CD8-positive, alpha-beta T cell (primary cell): ENCODE measurements at places on chromosomes 7 and 10.

GRCh38 chr10:109467551-109467950 is 455.8 kb downstream of the XPNPEP1 start:
- no peak for DNase-seq

- no peak for DNase-seq
Observed at GRCh38 chr10:122864194-122864592, 15.2 kb downstream of the FAM24B start.

GRCh38 chr10:76727038-76727437 is 910.6 kb downstream of the KCNMA1 start:
- no peak for DNase-seq

- no peak for DNase-seq
Observed at GRCh38 chr7:135966341-135967043, 10.7 kb downstream of the MTPN start.

- no peak for DNase-seq
Observed at GRCh38 chr7:105304040-105304895, 84.5 kb downstream of the SRPK2 start.

DNA sequence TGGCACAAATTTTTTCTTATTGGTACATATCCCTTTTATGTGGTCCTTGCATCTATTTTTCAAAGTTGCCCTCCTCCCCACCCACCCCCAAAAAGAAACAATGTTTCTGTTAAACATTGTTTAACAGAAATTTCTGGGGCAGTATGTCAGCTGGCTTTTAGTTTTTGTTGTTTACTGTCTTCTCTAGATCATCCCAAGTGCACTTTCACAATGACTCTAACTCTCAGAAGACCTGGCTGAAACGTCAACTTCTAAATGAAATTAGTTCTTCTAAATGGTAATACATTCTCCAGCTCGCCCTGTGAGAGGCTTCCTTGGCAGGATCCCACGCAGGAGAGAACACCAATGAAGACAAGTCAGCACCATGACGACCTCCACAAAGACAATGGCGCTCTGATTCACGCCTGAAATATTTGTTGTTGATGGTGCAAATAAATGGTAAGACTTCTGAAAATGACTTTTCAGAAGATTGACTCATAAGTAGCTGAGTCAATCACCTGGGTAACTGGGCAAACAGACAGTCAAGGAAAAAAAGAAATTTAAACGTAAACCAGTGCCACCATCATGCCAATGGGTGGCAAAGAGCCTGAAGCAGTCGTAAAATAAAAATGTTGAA is 293.7 kb downstream of the FZD1 start:
- no peak for DNase-seq

DNA sequence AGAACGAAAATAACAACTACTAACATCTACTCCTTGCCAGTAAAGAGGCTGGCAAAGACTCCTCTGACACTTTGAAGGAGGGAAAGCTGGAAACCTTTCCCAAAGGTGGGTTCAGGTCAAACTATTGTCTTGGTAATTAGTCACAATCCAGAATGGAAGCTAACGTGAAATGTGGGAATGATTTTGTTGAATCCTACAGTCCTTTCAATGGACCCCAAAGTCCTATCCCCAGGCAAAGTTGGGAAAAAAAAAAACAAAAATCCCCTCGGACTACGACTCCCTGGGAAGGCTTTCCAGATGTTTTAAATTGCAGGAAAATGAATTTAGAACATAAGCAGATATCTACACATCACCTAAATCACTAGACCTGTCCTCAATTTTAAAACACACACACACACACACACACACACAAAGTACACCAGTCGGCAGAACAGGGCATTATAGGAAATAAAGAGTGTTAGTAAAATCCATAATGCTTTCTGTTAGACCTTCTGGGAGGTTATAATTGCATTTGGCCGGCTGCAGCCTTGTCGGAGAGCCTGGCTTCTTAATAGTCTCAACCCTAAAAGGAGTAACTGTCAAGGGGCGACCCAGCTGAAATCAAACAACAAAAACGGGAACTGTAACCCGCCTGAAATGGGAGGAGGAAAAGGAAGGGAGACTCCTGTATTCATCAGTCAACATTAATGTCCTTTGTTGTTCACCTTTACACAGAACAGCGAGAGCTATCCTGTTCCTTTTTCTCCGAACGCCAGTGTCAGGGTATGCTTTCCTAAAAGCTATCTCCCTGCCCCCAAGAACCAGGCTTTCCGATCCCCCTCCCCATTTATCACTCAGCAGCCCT is 1.5 kb downstream of the DOCK4 start:
- peak; percentile 33 for DNase-seq

- no peak for DNase-seq
Observed at GRCh38 chr7:86629-87028, 105.7 kb upstream of the FAM20C start.

- no peak for DNase-seq
Observed at GRCh38 chr7:8818406-8818805, 385.0 kb downstream of the NXPH1 start.

DNA sequence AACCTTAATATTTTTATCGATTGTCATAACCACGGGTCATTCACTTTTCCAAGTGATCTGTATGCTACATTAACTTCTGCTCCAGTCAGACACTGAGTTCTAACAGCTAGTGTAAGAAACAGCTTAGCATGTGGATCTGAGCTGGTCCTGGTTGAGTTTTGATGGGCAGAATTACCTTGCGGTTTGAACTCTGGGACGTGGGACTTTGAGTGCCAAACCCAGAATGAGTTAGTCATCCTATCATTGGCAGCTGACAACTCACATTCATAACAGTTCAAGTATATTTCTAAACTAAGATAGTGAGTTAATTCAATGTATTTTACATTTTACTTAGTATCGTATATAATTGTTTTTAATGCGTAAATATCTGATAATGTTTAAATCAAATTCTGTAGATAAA is 43.2 kb downstream of the C7orf33 start:
- no peak for DNase-seq

- no peak for DNase-seq
Observed at GRCh38 chr10:132786884-132787494, 1.0 kb upstream of the NKX6-2 start.

DNA sequence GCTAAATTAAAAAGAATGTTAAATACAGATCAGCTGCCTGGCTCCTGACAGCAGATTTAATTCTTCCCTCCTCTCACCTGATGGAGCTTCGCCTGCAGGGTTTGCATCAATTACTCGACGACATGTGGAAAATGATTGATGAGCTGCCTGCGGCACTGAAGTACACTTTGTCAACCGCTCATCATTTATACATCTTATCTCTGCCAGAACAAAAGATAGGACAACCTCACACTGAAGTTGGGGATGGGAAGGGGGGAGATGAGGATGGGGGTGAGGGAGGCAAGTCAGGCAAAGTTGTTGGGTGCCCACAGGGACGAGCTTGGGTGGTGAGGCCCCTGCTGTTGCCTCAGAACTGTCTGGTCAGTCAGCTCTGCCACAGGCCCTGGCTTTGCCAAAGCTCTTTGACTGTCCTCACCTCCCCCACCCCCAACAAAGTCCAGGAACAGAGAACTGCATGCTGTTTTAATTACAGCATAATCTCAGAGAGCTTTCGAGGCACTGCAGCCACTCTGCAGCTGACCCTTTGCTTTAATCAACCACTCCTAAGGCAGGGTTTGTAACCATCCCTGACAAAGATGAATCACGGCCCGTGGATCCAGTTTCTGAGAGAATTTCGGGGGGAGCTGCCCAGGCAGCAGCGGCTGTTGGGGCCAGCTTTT is 702.3 kb downstream of the LRMDA start:
- DNase-seq, result no peak

DNA sequence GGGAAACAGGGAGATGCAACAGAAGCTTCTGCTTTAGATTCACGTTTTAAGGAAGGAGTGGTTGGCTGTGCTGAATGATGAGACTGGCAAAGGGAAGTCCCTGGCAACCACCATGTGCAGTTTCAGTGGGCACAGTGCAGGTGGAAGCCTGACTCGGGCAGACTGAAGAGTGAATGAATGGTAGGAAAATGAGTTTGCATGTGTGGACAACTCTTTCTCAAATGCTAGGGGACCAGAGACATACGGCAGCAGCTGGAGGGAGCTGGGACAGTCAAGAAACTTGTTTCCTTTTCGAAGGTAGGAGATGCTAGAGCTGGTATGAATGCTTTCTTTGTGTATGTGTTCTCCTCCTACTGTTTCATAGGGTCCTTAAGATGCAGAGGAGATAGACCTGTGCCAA is 29.0 kb downstream of the PODXL start:
- DNase-seq, result no peak

GRCh38 chr10:70564901-70565351 is 37.6 kb downstream of the PRF1 start:
- no peak for DNase-seq

DNA sequence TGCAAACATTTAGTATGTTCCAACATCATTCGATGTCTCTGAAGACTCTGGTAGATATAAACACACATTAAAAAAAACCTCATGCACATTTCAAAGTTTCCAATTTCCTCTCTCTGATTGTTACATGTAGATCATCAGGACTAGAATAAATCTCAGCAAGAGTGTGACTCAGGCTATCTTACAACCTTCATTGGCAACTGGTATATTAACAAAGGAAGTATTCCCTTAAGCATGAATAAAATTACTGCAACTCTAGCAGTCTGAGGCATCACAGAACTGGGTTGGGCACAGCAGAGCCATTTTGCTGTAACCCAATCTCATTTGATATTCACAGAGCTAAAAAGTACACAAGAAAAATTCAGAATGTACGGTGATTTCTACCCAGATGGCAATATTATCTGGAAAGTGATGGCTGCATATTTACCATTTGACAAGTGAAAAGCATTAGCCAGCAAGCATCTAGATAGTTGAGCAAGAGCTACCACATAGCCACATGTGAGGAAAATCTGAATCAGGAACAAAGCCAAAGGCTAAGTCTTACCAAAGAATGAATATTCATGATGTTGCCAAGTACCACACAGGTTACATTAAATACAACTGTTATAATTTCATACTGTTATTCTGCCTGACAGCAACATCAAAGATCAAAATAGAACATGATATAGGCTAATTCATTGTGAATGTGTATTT is 232.2 kb downstream of the CRPPA start:
- DNase-seq, result no peak

GRCh38 chr7:12638851-12639456 is 48.5 kb upstream of the ARL4A start:
- no peak for DNase-seq

GRCh38 chr10:49141541-49142332 is 7.9 kb upstream of the FAM170B start:
- no peak for DNase-seq

- DNase-seq, result no peak
Observed at GRCh38 chr10:88156341-88156740, 292.9 kb downstream of the PTEN start.

GRCh38 chr7:140314573-140315480 is 83.5 kb downstream of the SLC37A3 start:
- no peak for DNase-seq
